CD4-positive, alpha-beta T cell treated with Interleukin-4 for 1 hour (primary cell): ENCODE measurements at places on chromosomes 16 and 17.

DNA sequence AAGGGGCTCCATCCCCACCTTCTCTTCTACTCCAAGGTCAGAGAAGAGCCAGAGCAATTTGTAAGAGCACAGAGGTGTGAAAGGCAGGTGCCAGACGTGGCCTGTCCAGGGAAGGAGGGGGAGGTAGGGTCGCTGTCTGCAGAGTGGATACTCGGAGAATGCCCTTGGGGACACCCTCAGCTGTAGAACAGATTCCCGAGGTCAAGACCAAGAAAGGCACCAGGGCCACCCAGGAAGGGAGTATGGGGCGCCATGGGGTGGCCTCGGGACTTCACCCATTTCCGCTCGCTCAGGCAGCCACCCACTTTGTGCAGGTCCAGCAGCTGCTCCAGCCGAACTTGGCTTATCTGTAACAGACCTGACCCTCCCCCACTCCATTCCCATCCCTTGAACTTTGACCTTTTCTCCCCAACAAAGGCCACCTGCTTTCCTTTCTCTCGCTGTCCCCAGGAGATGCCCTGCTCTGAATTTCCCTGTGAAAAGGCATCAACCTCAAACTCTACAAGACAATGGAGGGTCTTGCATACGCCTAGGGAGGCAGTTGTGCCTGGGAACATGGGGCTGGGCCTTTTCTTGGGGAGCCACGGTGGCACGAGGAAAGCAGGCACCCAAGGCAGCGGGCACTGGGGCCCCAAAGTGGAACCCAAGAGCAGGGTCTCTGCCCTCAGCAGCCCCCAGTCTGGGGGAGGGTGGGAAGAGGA lies 11.3 kb upstream of the AXIN2 start:
- DNase-seq, result no peak

GRCh38 chr17:44978807-44979206 lies 10.7 kb upstream of the C1QL1 start:
- DNase-seq, result no peak

DNA sequence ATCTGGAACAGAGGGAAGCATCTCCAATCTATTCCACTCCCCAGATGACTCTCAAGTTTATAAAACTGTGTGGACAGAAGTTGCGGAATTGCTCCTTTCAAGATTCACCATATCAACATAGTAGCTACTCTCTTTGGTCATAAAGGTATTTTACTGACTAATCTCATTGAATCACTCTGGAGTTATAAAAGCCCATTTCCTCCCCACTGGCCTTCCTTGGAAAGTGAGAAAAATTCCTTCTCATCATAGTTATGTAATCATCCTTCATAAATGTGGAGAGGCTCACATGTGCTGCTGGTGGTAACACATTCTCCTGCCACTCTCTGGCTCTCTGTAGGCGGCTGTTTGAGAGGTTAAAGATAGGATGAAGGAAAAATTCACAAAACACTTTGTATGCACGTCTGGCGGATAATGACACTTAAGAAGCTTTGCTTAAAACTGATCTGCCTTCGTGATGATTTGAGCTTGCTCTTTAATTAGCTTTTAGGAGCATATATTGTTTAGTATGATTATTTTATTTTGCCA lies 1034.0 kb upstream of the EEF2KMT start:
- no peak for DNase-seq

DNA sequence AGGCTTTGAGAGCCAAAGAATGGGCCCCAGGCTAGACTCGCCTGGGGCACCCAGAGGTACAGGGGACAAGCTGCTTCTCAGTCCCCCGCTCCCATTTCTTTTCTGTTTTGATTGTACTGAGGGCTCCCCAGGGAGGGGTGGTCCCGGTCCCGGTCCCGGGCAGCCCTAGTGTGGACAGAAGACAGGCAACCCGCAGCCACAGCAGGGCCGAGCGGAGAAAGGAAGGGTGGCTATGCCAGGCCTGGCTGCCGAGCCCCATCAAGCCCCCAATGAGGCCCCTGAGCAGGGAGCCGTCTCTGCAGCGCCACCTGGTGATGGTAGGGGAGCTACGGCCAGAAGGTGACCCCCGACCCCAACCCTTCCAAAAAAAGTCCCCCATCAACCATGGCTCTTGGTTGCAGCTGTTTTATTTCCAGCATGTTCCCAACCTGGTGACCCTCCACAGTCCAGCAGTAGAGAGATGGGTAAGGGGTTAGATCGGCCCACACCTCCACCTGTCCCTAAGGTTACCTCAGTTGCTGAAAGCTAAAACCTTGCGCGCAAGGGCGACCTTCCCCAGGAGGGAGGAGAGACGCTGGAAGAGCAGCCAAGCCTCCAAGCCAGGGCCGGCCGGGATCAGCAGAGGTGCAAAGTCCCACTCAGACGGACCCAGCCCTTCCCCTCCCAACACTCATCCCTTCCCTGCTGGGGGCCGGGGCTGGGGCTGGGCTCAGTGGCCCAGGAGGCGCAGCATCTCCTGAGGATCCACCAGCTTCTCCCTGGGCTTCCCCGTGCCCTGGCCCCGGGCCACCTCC lies 2.6 kb upstream of the GRIN2C start:
- peak; percentile 74 for DNase-seq

- DNase-seq, result no peak
Observed at GRCh38 chr17:39236981-39237441, 11.3 kb upstream of the STAC2 start.

- no peak for DNase-seq
Observed at GRCh38 chr16:86529160-86529559, 18.8 kb downstream of the FOXF1 start.

- no peak for DNase-seq
Observed at GRCh38 chr16:49292413-49292812, 10.8 kb upstream of the CBLN1 start.

DNA sequence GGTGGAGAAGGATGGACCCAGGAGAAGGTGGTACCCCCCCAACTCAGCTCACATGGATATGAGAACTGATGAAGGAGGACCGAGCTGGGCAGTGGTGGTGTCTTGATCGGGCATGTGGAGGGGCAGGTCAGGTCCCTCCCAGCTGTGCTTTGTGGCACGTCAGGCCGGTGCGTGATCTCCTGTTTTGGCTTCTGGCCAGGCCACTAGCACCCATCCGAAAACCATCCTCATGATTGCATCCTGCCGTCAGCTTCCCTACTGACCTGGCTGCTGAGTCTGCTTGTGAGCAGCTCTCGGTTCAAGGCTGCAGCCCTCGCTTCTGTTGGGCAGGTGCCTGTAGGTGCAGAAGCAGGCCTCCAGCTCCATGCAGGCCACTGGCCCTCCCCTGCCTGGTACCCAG lies 53.1 kb downstream of the PLD6 start:
- DNase-seq, result no peak

DNA sequence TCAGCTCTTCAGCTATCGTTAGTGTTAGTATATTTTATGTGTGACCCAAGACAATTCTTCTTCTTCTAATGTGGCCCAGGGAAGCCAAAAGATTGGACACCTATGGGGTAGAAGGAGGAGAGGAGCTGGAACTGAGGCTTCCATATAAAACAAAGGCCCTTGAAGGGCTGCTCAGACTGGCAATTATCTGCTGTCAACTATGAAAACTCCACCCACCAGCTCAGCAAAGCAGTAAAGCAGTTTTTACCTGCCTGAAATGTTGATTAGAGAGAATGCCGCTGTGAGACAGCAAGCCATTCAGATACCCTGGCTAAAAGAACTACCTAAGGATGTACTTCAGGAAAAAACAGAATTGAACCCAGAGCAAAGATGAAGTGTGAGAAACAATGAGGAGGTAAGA lies 45.9 kb upstream of the GNAO1 start:
- no peak for DNase-seq

GRCh38 chr17:63039342-63039741 lies 73.3 kb downstream of the TANC2 start:
- no peak for DNase-seq

DNA sequence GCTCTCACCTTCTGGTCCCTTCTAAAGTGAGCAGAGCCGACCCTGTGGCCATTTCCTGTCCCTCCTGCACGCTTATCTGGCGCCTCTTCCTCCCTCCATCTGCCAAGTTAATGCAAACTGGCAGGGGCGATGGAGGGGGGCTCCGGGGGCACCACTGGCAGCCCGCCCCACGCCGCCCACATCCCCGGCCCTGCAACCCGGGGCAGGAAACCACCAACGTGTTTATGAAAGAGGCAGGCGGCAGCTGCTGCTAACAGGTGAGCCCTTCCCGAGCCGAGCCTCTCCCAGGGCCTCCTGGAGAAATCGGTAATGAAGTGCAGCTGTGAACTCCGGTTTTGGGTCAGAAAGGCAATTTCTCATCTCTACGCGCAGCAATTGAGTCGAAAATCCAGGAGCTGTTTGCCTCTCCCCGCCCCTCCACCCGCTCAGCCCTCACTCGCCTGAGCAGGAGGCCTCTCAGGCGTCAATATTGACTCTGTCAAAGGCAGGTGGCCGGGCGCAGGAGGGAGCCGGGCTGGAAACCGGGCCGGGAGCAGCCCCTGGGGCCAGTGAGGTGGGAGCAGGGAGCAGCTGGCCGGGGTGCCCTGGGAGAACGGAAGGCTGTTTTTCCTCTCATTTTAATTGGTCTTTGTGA lies 164.4 kb upstream of the GSE1 start:
- peak; percentile 42 for DNase-seq

GRCh38 chr16:22220714-22221113 lies 14.6 kb downstream of the EEF2K start:
- DNase-seq, result no peak

- DNase-seq, result no peak
Observed at GRCh38 chr17:6596941-6597340, 40.6 kb upstream of the PITPNM3 start.

GRCh38 chr17:56395787-56396186 lies 197.7 kb upstream of the NOG start:
- no peak for DNase-seq

DNA sequence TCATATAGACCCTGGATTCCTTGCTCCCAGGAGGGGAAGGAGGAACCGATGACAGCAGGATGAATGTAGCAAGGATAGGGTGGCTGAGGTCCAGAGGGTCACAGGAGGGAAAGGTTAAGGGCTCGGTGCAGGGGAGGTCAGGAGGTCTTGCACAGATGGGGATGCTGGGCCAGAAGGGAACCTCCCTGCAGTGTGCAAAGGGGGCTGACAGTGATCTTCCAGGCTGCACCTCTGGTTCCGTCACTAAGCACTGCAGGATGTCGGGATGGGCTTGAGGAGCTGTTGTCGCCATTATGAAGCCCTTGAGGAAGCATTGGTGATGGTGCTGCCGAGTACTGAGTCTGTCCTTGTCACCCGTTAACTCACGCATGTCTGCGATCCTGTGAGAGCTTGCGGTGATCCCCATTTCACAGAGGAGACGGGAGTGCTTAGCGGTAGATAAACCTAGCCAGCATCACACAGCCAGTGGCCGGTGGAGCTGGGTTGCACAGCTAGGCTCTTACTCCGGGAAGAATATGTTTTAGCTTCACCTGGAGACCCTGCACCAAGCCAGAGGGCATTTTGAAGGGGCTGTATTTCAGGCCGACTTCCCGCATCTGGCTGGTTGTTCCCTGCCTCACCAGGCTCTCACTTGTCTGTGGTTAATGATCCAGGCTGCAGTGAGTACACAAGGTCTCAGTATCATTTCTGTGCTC lies 120.4 kb downstream of the SNX29 start:
- no peak for DNase-seq

DNA sequence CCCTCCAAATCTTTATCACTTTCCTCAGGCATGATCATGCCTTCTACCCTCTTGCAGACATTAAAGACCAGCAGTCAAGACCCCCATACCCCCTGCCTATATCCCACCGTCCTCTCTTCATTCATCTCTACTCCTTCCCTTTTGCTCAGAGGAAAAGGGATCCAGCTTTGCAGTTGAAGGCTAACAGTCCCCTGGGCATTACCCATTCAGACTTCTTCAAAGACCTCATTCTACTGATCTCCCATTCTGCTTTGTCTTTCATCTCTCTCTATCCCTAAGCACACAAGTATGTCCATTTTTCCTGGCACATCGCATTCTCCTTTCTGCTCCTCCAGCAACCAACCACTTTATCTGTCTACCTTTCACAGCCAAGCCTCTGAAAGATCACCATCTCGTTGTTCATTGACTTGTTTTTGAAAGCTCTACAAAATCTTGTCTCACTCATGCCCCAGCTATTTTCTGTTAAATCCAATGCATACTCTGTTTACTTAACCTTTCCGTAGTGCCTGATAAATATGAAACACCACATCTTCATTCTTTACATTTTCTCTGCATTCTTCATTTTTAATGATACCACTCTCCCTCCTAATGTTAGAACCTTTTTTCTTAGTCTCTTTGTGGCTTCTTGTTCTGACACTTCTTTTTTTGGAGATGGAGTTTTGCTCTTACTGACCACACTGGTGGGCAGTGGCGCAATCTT lies 14.1 kb upstream of the LCMT1 start:
- no peak for DNase-seq

- DNase-seq, result no peak
Observed at GRCh38 chr16:1916640-1916990, 1.6 kb downstream of the HS3ST6 start.

- DNase-seq, result no peak
Observed at GRCh38 chr16:81405702-81406113, 38.9 kb upstream of the CMIP start.

DNA sequence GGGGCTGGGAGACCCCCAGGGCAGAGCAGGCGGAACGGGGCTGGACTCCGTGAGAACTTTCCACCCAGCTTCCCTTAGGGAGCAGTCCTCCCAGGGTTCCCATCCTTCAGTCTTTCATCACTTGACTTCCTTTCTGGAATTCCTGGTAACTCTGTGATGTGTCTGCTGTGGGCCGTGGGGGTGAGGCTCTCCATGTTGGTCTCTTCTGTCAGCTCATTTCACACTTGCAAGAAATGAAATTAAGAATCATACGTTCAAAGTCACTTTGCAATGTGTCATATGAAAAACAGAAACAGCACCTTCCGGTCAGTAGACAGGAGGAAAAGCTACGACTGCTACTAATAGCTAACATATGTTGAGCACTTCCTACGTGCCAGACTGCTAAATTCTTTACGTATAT lies 5.4 kb upstream of the BBS2 start:
- no peak for DNase-seq

GRCh38 chr16:57999971-58000705 lies at the start of gene ZNF319:
Gene ZNF319 (minus strand): TSS chr16:58000672. CDS start chr16:57998265, 2,407 bp downstream.
- no peak for DNase-seq

GRCh38 chr17:40112191-40112711 lies 9.5 kb upstream of the MSL1 start:
- DNase-seq, result no peak

DNA sequence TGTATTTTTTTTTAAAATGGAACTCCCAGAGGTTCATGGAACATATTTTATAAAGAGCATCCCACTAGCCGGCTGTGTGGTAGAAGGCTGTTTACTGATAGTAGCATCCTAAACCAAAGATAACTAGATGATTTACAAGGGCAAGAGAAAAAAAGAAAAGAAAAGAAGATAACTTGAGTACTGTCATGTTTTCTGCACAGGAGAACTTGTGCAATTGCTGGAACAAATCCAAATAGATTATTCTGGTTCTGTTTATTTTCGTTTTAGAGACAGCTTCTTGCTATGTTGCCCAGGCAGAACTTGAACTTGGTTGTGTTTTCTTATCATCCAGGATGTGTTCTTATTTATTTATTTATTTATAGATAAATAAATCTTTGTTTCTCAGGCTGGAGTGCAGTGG lies 20.9 kb upstream of the PPM1D start:
- no peak for DNase-seq

GRCh38 chr16:67302970-67303369 lies 23.6 kb downstream of the KCTD19 start:
- no peak for DNase-seq

GRCh38 chr16:4966736-4967453 lies 8.8 kb downstream of the SEC14L5 start:
- DNase-seq, result no peak

- peak; percentile 40 for DNase-seq
Observed at GRCh38 chr17:17675925-17676534, 5.2 kb upstream of the RAI1 start.
